ENCODE measurements at places on chromosomes 13 and 19.
A peak's percentile ranks its signal among the peaks of the same experiment; 100 is the strongest.

DNA sequence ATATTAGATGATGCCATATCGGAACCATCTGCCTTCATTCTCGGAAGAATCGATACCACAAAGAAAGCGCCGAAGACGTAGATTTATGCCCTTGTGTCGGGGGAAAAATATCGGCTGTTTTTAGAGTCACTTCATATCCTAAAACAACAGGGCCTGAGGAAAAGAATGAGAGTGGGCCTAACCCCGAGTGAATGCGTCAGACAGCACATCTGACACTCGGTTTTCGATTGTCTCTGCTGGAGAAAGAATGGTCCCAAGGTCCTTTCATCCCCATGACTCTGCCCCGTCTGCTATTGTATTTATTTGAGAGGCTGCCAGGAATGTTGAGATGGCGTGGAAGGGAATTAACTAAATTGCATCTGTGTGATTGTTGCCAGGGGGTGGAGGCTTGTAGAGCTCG, 46.1 kb downstream of the CHST8 start:
- DNase-seq: no peak

DNA sequence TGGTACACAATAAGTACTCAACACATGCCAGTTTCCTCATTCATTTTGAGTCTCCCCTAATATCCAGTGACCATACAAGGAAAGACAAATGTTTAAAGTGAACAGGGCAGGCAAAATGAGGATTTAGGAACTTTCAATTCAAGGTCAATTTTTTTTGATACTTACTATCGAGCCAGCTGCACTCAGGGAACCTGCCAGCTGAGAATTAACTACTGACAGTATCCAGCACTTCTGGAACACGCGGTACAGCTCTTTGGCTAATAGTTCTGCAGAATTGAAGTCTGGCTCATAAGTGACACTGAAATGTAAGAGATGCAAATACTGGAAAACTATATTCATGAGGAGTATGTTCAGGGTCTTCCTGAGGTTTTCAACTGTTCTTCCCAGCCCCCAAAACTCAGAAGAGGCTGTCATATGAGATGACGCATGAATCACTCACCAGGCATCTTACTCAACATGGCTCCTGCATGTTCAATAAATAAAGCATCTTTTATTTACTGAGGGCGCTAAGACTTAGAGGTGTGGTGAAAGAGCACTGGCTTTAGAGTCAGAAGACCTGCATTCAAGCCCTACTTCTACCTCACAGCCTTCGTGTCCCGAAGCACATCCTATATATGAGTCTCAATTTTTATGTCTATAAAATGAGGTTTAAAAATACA, 25.6 kb downstream of the RUBCNL start:
- peak; percentile 42 for DNase-seq

- no peak for DNase-seq
Measured at GRCh38 chr19:32294871-32295438, 50.5 kb upstream of the ZNF507 start.

- no peak for DNase-seq
Measured at GRCh38 chr13:99390601-99391000, 83.4 kb upstream of the GPR183 start.

DNA sequence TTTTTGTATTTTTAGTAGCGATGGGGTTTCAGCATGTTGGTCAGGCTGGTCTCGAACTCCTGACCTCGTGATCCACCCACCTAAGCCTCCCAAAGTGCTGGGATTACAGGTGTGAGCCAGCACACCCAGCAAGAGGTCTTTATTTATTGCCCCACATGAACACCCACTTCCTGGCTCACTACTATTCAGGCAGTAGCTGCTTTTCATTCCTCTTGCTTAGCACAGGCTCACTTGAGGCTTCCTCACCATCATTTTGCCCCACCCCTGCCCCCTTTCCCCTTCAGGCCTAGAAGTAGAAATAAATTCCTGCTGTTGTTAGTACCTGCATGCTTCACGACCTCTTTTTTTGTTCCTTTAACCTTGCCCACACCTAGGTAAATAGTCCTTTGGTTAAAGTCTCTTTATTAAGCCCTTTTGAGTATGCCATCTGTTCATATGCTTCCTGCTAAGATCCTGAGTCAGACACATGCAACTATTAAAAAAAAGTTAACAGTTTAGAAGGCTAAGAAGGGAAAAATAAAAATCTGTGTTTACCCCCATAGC, 33.5 kb upstream of the ITM2B start:
- DNase-seq: no peak

DNA sequence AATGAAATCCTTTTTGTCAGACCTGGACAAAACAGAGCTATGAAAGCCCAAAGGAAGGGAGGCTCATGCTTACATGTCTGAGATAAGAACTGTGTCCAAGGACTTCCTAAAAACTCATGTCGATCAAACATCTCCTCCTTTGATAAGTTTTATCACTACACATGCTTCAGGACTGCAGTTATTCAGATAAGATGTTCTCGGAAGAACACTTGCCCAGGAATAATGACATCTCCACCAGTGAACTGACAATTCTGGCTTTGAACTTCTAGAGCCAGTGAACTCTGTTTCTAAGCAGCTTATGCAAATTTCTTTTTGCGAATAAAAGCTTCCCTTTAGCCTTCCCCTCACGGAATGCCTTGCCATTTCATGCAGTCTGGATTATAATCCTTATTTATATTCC, 561.6 kb downstream of the TBC1D4 start:
- DNase-seq: no peak

Data from fibroblast of skin of right biceps (primary cell).